Stimulated activated CD8-positive, alpha-beta memory T cell treated with anti-CD3 and anti-CD28 coated beads, Interleukin-2, amount 100 ng/mL, for 48 hours (primary cell): ENCODE measurements at places on chromosomes 7 and 10.

DNA sequence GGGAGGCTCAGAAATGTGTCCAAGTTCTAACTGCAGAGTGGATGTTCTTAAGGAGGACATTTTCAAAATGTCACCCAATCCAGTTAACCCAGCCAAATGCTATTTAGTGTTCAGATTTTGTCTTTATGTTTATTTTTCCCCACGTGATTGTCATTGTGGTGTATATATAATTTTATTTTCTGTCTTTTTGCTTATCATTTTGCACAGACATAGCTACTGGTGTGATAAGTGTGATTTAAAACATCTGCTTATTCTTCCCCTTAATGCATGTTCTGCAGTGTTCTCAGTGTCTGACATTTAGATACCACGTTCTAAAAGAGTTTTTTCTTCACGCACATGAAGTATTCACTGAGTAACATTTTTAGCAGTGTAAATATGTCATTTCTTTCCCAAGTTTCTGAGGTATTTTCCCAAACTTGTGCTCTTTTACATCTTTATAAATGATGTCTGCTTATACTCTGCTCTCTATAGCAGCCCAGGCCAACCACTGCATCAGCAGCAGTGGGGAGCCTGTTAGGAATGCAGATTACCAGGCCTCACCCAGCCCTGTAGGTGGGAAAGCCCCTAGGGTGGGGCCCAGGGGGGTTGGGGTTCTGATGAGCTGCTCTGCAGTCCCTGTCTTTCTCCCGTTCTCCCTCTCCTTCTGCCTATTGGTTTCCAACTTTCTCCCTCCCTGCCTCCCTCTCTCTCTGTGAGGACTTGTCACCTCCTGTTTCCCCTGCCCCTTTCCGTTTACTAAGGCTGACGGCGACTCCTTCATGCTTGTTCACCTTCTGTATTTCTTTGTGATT is 20.8 kb downstream of the ADCY1 start:
- no peak for DNase-seq

GRCh38 chr7:139753693-139754111 is 24.1 kb downstream of the HIPK2 start:
- no peak for DNase-seq

DNA sequence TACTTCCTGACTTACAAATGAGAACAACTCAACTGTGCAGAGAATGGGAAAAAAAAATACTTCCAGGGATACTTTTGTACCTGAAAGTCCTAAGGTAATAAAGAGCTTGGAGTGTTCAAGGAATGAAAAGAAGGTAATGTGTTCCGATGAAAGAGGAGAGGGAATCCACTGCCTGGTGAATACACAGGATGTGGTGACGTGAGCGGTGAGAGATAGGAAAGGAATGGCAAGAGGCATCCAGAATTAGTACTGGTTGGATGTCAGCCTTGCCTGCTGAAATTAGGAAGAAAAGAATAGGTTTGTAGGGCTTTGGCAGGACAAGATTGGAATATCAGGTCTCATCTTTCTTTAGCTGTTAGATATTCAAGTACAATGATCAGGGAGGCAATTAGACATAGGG is 347.7 kb downstream of the POM121L12 start:
- no peak for DNase-seq

DNA sequence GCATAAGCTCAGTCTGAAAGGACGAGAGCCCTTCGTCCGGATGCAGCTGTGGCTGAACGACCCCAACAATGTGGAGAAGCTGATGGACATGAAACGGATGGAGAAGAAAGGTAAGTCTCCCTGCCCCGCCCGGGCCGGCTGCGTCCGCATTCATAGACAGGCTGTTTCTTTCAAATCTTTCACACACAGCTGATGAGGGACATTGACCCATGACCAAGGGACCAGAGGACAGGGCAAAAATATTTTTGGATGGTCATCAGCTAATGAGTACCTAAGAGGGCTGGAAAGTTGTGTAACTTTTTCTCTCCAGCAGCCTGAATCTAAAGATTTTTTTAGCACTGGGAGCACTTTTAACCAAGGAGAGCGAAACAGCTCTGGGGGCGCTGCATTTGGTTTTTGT is 52.5 kb upstream of the SH2B2 start:
- DNase-seq: no peak

DNA sequence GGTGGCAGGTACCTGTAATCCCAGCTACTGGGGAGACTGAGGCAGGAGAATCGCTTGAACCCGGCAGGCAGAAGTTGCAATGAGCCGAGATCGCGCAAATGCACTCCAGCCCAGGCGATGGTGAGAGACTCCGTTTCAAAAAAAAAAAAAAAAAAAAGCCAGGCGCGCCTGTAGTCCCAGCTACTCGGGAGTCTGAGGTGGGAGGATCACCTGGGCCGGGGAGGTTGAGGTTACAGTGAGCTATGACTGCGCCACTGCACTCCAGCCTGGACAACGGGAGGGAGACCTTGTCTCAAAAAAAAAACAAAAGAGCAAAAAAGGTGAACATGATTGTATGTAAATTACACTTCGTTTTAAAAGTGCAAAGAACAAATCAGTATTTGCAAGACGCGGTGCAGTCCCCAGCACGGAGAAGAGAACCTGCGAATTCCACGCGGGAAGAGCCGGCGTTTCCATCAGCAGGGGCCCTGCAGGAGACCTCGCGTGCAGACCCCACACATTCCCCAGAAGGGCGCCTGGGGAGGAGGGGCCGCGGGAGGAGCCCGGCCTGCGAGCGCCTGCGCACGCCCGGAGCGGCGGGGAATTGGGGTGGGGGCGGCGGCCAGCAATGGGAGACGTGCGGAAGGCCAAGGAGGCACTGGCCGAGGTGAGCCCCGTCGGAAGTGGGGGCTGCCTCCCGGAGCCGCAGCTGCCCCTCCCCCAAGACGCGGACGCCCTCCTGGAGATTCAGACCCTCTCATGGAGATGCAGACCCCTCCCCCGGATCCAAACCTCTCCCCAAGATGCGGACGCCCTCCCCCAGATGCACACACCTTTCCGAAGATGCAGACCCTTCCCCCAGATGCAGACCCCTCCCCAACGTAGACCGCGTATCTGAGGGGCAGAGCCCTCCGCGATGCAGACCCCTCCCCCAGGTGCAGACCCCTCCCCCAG is 16.7 kb upstream of the SUN1 start:
- DNase-seq: peak; percentile 11

GRCh38 chr7:139580435-139580834 is 57.0 kb downstream of the CLEC2L start:
- no peak for DNase-seq

DNA sequence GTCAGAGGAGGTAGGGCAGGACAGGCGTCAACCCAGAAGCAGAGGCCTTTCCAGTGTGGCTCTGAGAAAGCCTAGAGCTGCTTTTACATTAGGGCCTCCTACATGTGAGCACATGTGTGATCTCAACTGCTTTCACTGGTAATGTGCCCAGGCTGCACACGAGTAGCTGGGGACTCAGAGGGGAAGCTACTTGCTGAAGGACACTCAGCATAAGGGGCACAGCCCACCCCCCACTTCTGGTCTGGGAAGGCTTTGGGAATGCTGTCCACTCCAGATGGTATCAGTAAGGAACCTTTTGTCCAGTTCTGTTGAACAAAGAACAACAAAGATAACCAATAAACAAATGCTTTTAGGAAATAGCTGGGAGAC is 18.9 kb downstream of the PRF1 start:
- DNase-seq: no peak

DNA sequence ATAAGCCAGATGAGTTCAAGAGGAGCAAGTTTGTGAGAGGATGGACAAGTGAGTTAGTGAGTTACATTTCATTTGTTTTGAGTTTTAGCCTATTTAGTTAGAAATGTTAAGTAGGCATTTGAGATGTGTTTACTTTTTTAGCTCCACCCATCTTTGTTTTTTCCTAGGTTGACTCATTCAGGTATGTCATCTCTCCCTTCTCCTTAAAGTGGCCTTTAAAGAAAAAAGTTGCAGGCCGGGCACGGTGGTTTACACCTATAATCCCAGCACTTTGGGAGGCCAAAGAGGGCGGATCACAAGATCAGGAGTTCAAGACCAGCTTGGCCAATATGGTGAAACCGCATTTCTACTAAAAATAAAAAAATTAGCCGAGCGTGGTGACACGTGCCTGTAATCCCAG is 71.2 kb downstream of the BMPR1A start:
- DNase-seq: no peak

DNA sequence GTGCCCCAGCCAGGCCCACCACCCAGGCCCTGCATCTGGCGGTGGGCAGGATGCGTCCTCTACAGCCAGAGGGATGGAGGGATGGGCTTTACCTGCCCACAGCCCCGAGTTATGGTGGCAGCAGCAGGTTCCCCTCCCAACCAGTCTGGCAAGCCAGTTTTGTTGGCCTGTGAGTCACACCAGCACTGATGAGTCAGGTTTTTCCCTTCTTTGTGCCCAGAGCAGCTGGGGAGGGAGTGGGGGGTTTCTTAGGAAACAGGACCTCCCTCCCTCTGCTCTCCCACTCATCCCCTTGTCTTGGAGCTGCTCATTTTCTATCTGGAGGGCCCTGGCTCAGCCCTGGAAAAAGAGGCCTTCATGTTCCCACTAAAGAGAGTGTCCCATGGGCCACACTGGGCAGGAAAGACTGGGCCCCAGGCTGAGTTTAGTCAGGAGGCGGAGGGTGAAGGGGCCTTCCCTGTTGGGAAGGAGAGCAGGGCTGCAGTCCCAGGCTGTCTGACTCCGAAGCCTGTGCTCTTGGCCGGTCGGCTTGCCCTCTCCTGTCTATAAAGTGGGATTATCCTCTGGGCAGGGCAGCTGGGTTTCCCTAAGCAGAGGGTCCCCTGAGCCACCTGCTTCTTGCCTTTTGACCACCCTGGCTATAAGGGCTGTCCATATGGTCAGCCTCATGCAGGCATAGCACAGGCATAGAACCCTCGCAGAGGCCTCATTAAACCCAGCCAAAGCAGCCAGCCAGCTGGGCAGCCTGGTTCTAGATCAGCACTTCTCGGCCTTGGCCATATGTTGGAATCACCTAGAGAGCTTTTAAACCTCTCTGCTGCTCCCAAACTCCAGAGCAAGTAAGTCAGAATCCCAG is 30.2 kb upstream of the ANKRD2 start:
- DNase-seq: peak; percentile 23
